Cortex of kidney (tissue), 1 donor: ENCODE measurements at places on chromosomes 3 and 15.

GRCh38 chr3:105997800-105998526 is 129.2 kb upstream of the CBLB start:
- no peak for DNase-seq

DNA sequence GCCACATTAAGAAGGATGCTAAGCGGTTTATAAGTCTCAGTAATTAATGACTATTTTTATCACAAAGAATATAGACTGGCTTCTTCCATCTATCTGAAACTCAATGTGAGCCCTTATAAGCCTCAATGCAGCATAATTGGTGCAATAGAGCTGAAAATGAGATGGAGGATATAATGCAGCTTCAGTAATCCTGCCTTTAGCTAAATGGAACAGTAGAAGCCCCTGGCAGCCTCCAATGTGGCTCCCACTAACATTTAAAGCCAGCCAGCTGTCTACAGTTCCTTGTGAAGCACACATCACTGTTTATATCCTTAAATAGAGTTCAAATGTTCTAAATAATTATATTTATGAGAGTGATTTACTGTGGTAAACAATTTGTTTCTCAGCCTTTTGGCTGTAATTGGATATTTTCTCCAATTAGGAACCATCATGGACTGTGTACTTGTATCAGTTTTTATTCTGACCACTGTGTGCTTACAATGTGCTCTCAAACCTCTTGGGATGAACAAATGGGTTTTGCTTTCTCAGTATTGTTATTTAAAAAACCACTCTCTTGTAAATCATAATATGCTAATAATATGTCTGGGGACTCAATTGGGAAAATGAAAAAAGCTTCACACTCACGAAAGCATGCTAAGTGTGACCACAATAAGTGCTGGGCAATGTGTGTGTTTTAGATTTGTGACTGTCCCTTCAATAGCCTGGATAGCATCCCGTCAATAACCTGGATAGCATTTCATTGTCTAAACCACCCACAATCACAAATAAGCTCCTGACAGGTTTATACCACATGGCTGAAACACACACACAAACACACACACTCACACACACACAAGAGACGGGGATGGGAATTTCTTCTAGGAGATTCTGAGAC is 366.6 kb downstream of the GBE1 start:
- no peak for DNase-seq

- DNase-seq: no peak
These were observed 22.8 kb downstream of the GAP43 start for GRCh38 chr3:115646027-115646690.

GRCh38 chr15:61661791-61662190 is 398.5 kb downstream of the VPS13C start:
- DNase-seq: no peak

DNA sequence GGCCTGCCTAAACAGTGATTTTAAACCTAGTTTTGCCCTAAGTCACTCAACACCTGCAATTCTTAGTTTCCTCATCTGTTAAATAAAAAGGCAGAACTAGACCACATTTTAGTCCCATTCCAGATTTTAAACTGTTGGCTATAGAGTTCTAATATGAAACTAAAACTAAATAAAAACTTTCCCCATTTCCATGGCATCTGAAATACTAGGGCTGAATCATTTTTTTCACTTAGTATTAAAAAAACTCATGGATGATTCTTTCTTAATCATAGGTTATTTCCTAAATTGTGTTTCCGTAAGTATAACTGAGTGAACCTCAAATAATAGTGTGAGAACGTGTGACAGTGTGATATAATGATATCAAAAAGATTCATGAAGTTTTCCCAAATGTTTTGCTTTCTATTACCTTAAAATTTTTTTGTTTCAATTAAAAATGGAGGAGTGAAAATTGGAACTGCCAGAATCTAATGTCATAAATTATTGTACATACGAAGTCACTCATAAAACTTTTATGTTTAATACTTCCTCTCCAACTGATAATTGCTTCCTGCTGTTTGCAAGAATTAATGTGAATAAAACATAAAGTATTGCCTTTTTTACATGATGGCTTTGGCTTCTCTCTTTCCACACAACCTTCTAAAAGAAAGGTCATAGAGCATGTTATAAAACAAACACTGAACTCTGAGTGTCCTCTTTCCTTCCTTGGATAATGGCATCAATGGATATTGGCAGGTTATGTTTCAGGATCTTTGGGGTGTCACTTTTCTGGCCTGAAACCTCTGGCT is 315.1 kb upstream of the MME start:
- DNase-seq: no peak
